ENCODE measurements at places on chromosomes 13 and 19. TPM values are rescaled to one million over a fixed set of nuclear protein-coding genes. Genes with fewer than 3 reads are reported as not detected.

Gene BEST2
- 0.08 TPM for polyA plus RNA-seq

Gene B3GNT3
- polyA plus RNA-seq = 7.3 TPM

Gene IRS2
- polyA plus RNA-seq = 12.3 TPM

Gene PEG3
- 80.8 TPM for polyA plus RNA-seq

Gene SPRED3
- polyA plus RNA-seq = 0.90 TPM

Gene CEBPA
- 2.3 TPM for polyA plus RNA-seq

Gene TINCR
- polyA plus RNA-seq = 0.65 TPM

All from renal cortex interstitium (tissue), 15 donors.